ENCODE measurements at places on chromosomes 1 and 21.

DNA sequence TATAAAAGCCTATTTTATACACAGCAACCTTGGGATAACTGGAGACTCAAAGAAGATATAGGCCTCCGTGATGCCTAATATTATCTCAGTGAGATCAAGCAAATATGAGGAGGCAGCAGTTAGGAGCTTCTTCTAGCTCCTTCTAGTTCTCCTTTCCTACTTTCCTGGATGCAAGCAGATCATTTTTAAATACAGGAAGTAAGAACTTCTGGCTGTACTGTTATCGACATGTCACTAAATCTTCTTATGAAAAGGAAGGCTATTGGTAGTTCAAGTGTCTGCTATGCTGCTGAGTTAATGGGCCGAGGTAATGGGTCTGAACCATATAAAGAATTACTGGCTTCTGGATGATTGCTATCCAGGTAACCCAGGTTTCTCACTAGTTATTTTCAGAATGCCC is 15.9 kb downstream of the HSPA13 start:
- DNase-seq = no peak

GRCh38 chr1:176055398-176055797 is 151.7 kb downstream of the COP1 start:
- DNase-seq = no peak

DNA sequence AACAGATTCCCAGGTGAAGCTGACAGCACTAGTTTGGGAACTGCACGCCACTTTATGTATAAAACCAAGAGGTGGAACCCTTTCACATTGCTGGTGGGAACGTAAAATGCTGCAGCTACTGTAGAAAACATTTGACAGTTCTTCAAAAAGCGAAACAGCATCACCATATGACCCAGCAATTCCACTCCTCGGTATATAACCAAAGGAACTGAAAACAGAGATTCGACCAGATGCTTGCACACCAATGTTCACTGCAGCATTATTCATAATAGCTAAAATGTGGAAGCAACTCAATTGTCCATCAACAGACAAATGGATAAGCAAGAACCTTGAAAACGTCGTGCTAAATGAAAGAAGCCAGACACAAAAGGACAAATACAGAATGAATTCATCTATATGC is 17.5 kb downstream of the RSPH1 start:
- no peak for DNase-seq

GRCh38 chr1:28298438-28298837 is 30.4 kb upstream of the MED18 start:
- no peak for DNase-seq

DNA sequence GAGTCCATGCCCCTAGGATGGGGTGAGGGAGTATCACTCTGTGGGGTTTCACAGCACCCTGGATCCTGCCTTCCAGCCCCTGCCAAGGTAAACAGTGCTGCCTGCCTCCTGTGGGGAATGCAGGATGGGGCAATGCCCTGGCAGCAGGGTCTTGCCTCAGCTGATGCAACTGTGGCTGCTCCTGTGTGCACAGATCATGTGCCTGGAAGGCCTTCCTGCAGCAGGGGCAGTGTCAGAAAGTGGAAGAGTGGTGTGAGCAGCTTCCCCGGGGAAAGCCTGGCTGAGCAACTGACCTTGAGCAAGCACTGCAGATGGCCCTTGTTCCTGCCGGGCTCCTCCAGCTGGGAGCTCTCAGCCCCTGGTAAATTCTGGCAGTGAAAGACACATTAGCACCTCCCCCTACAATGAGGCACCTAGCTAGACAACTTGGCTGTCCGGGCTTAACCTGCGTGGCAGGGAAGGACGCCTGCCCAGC is 9.9 kb downstream of the TOR3A start:
- peak; percentile 82 for DNase-seq

GRCh38 chr1:245957427-245957826 is 549.7 kb downstream of the SMYD3 start:
- no peak for DNase-seq

GRCh38 chr1:38064197-38064903 is 17.8 kb upstream of the POU3F1 start:
- DNase-seq = no peak

- no peak for DNase-seq
Observed at GRCh38 chr1:61121631-61122030, 39.3 kb downstream of the NFIA start.

DNA sequence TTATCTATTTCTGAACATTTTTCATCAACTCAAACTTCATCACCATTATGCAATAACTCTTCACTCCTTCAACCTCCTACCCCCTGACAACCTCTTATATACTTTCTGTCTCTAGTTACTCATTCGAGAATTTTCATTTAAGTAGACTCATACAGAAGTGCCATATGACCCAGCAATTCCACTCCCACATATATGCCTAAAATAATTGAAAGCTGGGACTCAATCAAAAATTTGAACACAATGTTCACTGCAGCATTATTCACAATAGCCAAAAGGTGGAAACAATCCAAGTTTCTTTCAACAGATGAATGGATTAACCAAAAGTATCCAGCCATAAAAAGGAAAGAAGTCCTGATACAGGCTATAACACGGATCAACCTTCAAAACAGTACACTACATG is 24.1 kb downstream of the COL11A1 start:
- DNase-seq = no peak

GRCh38 chr21:43717967-43718871 is 710 bp upstream of the PDXK start:
- no peak for DNase-seq

- DNase-seq = no peak
Observed at GRCh38 chr1:206540044-206540780, 32.9 kb downstream of the RASSF5 start.
